Activated T-cell treated with anti-CD3 and anti-CD28 coated beads for 48 hours (primary cell): ENCODE measurements at places on chromosomes 7 and 10.

DNA sequence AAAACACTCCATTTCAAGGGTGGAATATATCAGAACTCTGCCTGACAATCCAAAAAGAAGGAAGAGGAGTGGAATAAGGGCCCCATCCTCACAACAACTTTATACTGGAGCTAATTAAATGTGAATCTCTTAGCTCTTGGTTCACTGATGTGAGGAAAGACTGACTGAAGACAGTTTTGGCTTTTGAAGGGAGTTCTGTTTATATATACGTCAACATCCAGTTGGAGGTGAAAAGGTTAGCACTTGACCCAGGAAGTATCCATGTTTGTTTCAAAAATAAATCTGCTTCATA lies 3.0 kb downstream of the HOXA1 start:
- DNase-seq = no peak

- DNase-seq = no peak
Measured at GRCh38 chr7:80851896-80852476, 66.9 kb downstream of the SEMA3C start.

DNA sequence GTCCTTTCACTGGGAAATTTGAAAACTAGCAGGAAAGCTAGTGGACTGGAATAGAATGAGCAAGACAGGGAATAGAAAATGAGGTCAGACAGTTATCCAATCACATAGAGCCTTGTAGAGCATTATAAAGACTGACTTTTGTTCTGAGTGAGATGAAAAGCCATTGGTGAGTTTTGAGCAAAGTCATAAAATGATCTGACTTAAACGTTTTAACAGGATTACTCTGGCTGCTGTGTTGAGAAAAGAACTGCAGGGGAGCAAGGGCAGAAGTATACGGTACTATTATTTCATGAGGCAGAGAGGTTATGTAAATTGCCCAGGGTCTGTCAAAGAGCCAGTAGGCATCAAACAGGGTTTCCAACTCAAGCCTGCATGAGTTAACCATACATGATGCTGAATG lies 393.4 kb downstream of the TFEC start:
- no peak for DNase-seq

GRCh38 chr10:8913720-8914119 lies 859.2 kb downstream of the GATA3 start:
- DNase-seq = no peak

GRCh38 chr10:26593896-26594295 lies 103.6 kb upstream of the PDSS1 start:
- DNase-seq = no peak

DNA sequence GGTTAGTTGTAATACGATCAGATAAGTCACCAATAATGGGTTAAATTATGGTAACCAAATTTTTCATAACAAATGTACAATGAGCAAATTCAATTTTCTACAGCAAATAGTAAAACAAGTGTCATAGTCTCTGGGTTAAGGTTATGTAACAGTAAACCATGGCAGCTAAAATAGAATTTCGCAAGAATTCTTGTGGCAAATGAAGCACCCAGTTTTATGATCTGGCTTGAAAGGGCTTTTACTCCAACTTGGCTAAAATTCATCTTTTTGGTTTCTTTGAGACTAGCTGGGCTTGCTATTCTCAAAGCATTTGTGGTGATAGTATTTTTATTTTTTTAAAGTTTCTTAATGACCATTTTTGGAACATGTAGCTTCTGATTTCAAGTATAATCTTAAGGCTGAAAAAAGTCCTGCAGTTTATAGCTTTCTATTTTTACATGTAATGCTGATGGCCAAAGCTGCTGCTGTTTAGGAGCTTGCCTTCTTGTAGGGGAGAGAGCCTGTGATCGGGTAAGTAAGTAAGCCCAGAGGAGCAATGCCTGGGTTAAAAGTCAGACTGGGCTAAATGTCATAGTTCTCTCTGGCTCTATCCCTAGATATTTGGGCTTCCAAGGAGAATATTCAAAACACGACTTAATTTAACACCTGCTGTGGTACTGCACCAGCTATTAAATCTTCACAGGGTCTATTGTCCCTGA lies 55.5 kb upstream of the SYPL1 start:
- no peak for DNase-seq

DNA sequence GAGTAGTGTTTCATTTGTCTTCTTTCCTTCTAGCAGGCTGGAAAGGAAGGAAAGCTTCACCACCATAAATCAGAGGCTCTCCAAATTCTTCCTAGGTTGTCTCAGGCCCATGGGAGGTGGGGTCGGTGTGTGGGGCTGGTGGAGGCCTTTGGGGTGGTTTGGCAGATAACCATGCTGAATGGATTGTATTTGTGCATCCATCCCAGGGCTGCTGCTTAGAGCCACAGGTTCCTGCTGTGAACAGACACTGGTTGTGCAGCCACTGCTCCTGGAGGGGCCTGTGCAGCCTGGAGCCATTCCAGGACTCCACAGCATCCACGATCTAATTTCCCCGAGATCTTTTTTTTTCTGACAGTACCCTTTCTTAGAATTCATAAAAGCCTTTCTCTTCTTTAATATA lies 741.8 kb downstream of the SUGCT start:
- DNase-seq = no peak

DNA sequence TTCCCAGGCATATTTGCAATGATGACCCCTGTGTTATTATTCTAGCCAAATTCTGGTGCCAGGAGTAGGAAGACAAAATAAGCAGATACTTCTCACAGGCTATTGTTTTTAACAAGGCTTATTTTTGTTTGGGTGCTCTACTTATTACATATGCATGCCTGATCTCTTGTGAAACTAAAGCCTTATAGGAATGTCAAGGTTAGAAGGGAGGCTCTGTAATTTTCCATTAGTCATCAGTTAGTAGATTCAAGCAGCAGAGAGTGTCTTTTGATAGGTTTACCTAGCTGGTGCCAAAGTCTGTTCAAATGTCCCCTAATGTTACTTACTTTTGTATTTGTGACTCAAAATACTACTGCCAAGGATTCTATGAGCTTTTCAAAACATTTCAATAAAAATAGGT lies 11.7 kb upstream of the TMEM106B start:
- no peak for DNase-seq

- no peak for DNase-seq
Measured at GRCh38 chr7:49789736-49790135, 16.3 kb downstream of the VWC2 start.

DNA sequence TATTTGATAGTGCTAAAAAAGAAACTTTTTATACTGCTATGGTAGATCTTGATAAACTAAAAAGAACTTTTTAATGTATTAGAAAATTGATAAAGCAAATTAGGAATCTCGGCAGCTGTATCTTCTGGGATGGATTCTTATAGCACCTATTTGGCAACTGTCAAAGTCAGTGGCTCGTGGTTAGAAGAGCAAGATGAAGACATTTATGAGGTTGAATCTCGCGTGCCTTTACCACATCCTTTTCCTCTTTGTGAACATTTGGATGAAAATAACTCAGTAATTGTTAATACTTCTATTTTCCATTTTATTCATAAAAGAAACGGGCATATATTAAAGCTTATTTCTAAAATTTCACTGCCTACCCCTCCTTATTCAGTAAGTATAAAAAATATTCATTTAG lies 76.2 kb downstream of the CYP51A1 start:
- DNase-seq = no peak

DNA sequence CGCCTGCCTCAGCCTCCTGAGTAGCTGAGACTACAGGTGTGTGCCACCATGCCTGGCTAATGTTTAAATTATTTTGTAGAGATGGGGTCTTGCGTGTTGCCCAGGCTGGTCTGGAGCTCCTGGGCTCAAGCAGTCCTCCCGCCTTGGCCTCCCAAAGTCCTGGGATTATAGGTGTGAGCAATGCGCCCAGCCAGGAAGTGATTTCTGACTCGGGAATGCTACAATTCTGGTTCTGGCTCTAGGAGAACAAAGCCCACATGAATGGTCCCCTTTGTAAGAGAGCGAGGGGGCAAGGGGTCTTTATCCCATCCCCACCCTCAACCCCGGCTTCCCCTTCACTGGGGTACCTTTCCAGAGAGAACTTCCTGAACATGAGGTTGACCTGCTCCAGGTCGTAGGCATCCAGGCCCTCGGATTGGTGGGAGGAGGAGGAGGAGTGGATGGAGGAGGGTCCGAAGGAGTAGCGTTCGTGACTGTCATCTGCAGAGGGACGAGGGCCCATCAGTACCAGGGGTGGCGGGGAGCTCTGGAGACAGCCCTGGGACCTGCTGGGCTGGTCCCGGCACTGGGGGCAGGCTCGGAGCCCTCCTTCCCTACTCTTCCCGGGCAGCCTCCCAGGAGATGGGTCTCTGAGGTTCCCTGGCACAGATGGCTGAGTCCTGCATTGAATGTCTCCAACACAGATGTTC lies 79.9 kb upstream of the GNA12 start:
- no peak for DNase-seq

- DNase-seq = no peak
Measured at GRCh38 chr7:5197811-5198210, 7.8 kb downstream of the WIPI2 start.

- no peak for DNase-seq
Measured at GRCh38 chr10:71782221-71782916, 9.0 kb upstream of the VSIR start.

GRCh38 chr7:116528008-116528789 lies 3.4 kb downstream of the CAV1 start:
- no peak for DNase-seq

GRCh38 chr10:32943854-32944661 lies 14.0 kb downstream of the ITGB1 start:
- no peak for DNase-seq

- DNase-seq = no peak
Measured at GRCh38 chr7:26284477-26284876, 7.2 kb upstream of the SNX10 start.

- peak; percentile 13 for DNase-seq
Measured at GRCh38 chr7:21507627-21508343, 35.1 kb upstream of the DNAH11 start.

DNA sequence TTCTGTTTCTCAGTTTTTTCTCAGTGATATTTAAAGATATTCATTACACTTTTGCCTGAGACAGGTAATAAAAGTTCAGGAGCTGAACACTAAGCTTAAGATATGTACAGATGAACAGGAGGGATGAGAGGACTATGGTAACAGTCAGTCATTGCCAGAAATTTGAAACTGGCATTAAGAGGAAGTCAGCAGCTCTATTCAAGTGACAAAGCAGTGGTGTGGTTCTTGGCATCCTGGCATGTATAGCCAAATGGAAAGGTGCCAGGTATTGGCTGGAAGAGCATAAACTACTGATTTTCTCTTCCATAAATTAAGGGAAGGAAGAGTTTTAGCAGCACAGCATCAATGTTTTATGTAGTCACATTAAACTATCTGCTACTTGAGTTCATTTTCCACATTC lies 22.7 kb downstream of the HOXA1 start:
- no peak for DNase-seq

DNA sequence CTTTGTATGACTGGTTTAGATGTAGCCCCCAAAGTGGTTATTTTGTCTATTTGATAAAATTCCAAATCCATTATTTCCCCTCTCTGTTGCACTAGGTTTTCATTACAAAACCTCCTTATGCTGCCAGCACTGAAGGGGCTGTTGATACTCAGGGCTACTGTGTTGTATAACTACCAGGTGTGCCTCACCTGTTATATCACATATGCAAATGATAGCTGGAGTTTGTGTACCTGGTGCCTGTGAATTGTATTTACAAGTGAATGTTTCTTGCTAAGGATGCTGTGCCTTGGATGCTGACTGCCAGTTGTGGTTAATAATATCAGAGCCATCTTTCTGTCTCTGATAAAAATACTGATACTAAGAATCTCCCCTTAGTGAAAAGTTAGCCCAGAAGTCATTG lies 84.8 kb upstream of the CCDC6 start:
- no peak for DNase-seq
